ENCODE measurements at places on chromosomes 16 and 17.

- DNase-seq = no peak
These were observed 30.0 kb downstream of the SDK2 start for GRCh38 chr17:73614256-73614655.

DNA sequence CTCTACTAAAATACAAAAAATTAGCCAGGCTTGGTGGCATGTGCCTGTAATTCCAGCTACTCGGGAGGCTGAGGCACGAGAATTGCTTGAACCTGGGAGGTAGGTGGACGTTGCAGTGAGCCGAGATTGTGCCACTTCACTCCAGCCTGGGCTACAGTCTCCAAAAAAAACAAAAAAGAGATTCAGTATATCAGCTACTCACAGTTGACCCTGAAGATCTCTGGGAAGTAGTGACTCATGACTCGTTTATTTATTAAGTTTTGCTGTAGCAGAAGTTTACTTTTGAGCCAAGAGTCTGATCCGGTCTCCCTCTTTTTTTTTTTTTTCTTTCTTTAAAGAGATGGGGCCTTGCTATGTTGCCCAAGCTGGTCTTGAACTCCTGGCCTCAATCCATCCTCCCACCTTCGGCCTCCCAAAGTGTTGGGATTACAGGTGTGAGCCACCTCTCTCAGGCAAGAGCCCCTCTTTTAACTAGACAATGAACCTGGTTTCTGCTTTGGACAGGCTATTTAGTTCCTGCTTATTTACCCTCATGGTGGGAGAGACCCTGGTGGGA lies 4.4 kb downstream of the MVP start:
- DNase-seq = no peak

DNA sequence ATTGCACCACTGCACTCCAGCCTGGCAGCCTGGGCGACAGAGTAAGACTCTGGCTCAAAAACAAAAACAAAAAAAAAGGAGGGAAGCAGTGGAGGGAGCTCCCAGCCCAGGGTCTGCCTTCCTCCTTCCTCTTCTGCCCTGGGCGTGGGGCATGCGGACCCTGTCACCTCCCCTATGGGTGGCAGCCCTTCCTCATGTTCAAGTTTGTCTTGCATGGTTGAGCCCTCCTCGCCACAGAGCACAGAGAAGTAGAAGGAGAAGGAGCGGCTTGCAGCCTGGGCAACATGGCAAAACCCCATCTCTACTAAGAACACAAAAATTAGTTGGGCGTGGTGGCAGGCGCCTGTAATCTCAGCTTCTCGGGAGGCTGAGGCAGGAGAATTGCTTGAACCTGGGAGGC lies 21.4 kb upstream of the TIMP2 start:
- no peak for DNase-seq

GRCh38 chr17:52892334-52892733 lies 733.8 kb upstream of the CA10 start:
- DNase-seq = no peak

DNA sequence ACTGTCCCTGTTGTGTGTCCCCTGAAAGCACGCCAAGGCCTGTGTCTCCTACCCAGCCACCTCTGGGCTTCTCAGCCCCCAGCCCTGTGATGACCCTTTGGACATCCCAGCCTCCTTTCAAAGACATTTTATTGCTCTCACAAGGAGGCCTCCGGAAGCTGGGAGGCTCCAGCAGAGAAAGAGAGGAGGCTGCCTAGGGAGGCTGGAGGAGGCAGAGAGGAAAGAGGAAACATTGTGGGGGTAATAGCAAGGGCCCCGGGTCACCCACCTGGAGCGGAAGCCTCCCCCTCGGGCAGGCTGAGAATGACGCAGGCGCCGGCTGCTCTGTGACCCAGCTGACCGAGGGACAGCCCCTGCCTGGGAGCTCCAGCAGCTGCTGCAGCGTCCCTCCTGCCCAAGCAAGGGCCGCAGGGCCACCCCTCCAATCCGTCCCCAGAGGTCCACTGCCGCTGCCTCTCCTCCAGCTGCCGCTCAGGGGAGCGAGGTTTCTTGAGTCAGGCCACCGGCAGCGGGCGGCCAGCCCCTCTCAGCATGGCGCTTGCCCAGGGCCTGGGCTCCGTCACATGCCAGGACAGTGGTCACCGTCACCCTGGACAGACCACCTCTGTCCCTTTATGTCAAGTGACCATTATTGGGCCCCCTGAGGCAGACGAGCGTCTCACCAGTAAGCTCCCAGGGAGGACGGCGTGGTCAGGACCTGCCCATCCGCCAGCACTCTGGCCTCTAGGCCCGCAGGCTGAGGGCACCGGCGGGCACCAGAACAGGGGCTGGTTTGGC lies 29.3 kb downstream of the ACTG1 start:
- DNase-seq = no peak

- peak; percentile 31 for DNase-seq
These were observed 25.8 kb upstream of the TNFSF12 start for GRCh38 chr17:7523033-7523432.

- DNase-seq = no peak
These were observed 6.9 kb downstream of the HOXB4 start for GRCh38 chr17:48571024-48571818.

GRCh38 chr17:63785556-63785955 lies 11.6 kb downstream of the DDX42 start:
- DNase-seq = no peak

DNA sequence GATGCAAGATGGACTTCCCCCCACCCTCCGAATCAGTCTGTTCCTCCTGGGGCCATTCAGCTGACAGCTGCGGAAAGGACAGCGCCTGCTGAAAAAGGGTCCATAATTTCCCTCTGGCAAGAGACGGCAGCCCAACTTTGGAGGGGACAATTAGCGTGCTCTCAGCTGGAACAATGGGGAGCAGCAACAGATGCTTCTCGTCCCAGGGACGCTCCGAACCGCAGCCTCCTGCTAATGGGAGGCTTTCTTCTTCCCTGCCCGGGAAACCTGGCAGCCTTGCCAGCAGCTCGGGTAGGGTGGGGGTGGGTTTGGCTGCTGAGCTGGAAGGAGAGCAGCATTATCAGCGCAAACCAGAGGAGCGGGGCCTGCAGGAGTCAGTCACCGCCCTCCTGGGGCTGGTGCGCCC lies 500.0 kb upstream of the SALL1 start:
- no peak for DNase-seq

- no peak for DNase-seq
These were observed 10.3 kb downstream of the RETREG3 start for GRCh38 chr17:42598905-42599304.

DNA sequence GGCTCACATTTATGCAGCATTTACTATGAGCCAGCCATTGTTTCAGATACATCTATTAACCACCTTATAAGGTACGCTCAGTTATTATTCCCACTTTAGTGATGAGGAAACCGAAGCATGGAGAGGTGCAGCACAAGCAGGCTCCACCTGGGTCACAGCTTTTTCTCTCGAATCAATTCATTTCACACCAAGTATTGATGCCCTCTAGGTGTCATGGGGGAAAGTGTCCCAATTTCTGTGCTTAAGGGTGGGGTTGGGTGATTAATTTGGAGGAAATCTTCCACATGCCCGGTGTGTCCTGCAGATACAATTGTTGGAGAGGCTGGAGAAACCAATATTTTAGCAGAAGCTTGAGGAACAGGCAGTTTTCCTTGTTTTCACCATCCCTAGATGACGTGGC lies 62.7 kb upstream of the DNAJA2 start:
- no peak for DNase-seq

- DNase-seq = no peak
These were observed 12.9 kb downstream of the BANP start for GRCh38 chr16:87964049-87964659.

DNA sequence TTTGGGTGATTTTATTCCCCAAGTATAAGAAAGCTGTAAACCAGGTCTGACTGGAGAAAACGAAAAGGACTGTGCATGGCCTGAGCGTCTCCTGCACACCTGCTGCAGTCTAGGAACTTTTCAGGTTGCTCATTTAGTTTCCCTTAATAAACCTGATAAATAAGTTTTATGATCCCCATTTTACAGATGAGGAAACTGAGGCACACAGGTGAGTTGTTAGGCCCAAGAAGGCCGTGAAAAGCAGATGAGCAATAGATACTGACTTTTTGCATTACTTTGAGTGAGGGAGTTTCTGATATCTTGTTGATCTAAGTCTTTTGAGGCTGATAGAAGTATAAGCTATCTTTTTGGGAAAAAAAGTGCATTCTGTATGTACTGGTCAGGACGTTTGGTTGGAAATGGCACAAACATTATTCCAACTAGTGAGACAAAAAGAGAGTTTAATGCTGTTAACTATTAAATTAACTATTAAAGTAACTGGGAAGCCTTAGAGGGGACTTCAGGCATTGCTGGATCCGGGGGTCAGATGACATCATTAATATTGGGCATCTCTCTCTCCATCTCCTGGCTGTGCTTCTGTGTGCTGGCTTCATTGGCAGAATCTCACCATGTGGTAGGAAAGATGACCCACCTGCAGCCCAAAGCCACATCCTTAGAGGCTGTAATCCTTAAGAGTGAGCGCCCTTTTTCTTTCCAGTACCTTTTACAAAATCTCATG lies 163.4 kb downstream of the CMIP start:
- DNase-seq = no peak

- no peak for DNase-seq
These were observed 498 bp downstream of the IGFALS start for GRCh38 chr16:1792836-1793577.

DNA sequence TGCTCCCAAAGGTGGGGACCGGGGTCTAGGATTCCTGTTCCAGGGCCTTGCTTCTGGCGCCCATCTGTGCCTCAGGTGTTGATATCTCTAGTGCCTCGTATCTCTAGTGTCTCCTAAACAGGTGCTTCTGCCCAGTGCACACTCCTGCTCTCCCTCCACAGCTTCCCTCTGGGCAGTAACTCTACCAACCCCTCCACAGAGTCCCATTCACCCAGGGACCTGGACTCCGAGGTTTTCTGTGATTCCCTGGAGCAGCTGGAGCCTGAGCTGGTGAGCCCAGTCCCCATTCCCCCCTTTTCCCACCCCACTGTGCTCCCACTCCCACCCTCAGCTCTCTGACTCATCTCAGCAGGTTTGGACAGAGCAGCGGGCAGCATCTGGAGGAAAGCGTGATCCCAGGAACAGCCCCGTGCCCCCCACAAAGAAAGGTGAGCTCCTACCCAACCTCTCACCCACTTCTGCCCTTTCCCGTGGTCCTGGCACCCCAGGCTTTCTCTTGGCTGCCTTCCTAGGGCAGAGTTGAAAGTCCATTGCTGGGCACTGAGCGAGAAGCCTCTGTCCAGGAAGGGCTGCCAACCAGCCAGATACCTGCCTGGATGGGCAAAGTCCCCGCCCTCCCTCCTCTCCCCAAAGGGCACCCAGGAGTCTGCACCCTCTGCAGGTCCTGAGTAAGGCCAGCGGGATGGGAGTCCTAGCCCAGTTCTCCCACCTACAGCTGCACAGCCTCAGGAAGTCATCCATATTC lies 2.2 kb downstream of the ACBD4 start:
- DNase-seq = no peak

DNA sequence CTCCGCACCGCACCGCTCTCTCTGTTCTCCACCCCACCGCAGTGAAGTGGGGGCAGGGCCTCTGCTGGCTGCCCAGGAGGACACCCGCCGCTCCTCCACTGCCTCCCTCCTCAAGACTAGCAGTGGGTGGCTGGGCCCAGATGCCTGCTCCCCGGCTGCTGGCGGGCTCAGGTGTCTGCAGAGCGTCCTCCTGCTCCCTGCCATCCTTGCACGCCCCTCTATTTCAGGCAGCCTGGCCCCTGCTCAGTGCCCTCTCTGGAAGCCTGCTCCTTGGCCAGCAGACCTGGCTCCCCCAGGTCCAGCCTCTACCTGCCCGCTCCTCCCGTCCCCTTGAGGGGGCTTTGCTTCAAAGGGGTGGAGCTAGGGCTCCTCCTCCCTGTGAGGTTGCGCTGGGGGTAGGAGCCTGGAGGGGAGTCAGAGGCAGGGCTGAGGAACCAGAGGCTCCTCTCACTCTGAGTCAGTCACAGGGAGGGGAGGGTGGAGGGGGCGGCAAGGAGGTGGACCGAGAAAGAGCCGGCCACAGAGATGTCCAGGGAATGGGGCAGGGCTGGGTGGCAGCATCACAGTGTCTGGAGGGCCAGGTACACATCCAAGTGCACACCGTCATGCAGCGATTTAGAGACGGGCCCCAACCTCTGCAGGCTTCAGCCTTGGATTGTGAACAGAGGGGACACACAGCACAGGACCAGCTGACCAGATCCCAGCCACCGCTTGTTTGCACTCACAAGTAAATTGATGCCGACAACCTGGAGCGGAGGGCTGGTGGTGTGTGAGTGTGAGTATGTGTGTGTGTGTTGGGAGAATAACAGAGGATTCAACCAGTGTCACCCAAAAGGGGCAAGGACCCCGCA lies 9.8 kb upstream of the TMEM92 start:
- no peak for DNase-seq

DNA sequence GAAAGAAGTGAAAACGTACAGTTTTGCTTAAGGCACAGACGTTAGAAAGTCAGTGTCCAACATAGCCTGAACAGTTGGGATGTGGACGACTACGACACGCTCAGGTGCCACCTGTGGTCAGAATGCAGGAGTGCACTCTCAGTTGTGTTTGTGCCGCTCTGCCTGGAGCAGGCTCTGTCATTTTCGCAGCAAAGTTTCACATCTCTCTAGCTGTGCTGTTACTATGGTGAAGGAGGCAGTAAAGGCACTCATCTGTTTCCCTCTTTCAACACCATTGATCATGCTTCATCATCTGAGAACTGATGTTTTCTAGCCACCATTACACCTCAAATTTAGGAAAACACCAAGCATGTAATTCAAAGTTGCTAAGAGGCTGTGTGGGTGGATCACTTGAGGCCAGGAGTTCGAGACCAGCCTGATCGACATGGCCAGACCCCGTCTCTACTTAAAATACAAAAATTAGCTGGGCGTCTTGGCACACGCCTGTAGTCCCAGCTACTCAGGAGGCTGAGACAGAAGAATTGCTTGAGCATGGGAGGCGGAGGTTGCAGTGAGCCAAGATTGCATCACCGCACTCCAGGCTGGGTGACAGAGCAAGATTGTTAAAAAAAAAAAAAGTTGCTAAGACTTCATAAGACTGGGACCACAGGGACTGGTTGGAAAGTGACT lies 44.9 kb upstream of the DNAJA2 start:
- DNase-seq = no peak

GRCh38 chr17:16439303-16439791 lies 24.0 kb downstream of the TRPV2 start:
- DNase-seq = no peak

GRCh38 chr17:70310221-70310672 lies 140.9 kb downstream of the KCNJ2 start:
- no peak for DNase-seq

DNA sequence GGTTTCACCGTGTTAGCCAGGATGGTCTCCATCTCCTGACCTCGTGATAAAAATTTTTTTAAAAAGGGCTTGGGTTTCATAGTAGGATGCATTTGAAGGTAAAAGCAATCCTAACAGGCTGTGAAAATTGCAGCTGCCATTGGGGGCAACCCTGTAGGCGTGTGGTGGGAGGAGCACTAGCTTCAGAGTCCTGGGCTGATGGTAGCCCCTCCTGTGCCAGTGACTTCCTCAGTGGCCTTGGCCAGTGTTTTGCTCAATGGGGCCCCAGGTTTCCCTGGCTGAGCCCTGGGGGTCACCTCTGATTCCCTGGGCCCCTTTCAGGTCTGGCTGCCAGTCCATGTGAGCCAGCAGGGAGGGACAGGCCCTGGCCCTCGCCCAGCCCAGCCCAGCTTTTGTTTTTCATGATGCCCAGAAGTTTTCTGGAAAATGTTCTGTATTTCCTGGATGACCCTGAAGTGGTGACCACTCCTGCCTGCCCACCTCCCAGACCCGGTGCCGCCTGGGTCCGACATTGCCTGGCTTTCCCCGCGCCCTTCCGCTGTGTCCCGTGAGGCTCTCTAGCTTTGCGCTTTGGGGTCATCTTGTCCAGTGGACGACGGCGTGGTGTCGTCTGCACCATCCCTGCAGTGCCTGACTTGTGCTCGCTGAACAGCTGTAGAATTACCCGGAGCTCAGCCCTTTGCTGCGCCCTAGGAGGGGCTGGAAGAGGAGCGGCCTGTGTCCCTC lies 9.4 kb downstream of the MGRN1 start:
- no peak for DNase-seq

GRCh38 chr17:69246726-69247375 lies 18.2 kb upstream of the ABCA10 start:
- DNase-seq = no peak

Data from stimulated activated CD8-positive, alpha-beta memory T cell treated with anti-CD3 and anti-CD28 coated beads, Interleukin-7, amount 100 ng/mL, for 1 hour (primary cell).